ENCODE measurements at places on chromosomes 6 and 20.
A peak's percentile ranks its signal among the peaks of the same experiment; 100 is the strongest.

- no peak for DNase-seq
Measured at GRCh38 chr20:47540443-47541354, 39.0 kb downstream of the NCOA3 start.

DNA sequence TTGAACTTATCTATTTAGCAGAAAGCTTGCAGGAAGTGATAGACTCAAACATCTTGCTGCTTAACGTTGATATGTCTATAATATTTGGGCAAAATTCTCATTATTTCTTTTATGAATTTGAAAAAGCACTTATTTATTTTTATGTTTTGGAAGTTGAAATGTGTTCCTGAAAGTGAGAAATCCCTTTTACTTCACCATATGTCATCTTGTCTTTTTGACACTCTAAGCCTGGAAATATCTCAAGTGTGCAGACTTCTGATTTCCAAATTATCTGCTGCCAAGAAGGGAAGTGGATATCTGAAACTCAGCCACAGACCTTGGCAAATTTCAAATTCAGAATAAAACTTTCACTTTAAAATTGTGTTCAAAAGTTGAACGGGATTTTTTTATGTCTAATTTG, 368.7 kb upstream of the MANEA start:
- no peak for DNase-seq

DNA sequence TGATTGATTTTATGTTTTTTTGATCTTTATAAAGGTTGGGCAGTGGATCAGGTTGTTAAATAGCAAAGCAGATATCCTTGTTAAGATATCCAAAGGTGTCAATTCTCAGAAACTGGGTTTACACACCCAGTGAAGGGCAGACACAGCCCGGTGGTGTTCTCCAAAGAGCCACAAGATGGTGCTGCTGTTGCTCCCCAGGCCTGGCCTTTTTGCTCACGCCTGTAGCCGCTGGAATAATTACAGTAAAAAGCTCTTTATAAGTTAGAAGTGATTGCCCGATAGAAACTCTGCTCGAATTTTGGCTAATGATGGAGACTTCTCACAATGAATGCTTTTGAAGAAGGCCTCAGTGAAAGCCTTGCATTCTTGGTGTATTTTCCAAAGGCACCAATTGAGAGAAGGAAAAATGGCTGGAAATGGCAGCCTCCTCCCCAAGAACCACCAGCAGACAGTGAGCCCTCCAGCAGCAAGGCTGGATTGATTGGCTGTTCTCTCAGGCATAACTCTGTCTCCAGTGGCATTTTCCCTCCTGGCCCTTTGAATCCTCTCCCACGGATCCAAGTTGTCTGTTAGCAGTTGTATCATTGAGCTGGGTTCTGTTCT, 120.5 kb upstream of the CHD6 start:
- DNase-seq, result no peak

GRCh38 chr6:76072562-76072961, at the start of gene IMPG1:
TSS of gene IMPG1 (minus strand) at chr6:76072662. CDS start at chr6:76072488, 174 bp downstream.
- DNase-seq, result no peak

- no peak for DNase-seq
Measured at GRCh38 chr6:116133453-116133852, 7.5 kb upstream of the COL10A1 start.

DNA sequence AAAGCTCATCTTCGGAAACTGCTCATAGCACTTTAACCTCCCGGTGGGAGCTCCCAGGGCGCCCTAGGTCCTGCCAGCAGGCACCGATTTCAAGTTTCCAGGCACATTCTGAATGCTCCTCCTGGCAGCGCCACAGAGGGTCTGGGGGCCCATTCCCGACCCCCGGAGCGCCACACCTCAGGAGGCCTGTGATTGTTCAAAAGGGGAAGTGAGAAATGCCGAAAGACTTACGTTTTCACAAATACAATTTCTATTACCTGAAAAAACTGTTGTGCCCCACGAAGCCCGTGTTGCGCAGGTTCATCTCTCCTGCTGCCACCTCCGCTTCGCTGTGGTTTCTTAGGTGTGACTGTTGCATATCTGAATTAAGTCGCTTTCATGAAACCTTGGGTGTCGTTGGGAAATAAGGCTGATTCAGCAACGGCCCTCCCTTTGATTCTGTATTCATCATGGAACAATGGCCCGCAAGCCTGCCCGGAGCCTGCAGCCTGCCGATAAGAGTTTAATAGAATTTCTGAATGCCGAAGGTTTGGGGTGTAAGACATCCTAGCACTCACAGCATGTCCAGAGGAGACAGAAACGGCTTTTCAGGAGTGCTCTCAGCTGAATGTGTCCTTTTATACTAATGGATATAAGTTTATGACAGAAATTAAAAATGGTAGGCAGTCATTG, 1.9 kb upstream of the MYT1 start:
- no peak for DNase-seq

- DNase-seq, result no peak
Measured at GRCh38 chr6:125107048-125107447, 46.5 kb upstream of the TPD52L1 start.

DNA sequence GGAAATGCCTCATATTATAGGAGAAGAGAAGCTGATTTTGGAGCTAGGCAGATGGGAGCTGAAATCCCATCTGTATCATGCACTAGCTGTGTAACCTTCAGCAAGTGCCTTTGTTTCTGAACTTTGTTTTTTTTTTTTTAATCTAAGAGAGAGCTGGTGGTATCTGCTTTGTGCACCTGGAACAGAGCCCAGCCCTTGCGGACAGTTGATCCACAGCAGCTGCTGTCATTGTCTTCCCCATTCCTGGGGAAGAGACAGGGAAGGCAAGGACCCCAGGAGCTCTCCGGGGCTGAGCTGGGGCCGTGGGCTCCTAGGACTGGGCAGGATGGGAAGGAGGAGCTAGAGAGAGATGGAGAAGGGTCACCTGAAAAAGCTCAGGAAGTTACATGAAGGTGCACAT, 92.1 kb downstream of the SYNJ2 start:
- DNase-seq, result no peak

DNA sequence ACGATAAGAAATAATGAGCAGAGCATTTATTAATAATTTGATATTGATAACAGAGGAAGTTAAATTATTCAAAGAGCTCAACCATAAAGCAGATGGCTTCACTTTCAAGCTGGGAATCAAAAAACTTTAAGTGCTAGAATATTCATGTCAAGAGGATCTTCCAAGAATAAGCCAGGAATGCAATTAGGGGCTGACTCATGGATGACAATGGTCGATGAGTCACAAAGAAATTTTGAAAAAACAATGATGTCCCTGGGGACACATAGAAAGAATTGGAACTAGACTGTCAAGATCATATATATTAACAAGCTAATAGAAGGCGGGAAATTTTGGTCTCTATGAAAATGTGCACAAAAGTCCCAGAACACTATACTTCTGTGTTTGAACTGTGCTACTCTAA, 304.1 kb downstream of the LAMA2 start:
- no peak for DNase-seq

DNA sequence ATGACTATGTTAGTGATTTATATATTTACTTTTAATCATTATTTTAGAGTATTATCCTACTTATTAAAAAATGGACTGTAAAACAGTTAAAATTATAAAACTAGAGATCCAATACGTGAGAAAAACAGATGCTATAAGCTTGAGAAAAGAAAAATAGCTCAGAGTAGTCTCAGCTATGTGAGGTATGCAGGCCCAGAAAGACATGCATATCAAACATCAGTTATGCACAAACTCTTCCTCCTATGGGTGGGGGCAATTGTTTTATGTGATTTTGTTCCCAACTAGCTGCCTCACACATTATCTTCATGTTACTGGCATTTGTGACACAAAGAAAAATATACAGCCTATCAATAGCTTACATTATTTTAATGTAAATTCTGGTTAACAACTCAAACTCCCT, 28.8 kb downstream of the RARS2 start:
- no peak for DNase-seq

DNA sequence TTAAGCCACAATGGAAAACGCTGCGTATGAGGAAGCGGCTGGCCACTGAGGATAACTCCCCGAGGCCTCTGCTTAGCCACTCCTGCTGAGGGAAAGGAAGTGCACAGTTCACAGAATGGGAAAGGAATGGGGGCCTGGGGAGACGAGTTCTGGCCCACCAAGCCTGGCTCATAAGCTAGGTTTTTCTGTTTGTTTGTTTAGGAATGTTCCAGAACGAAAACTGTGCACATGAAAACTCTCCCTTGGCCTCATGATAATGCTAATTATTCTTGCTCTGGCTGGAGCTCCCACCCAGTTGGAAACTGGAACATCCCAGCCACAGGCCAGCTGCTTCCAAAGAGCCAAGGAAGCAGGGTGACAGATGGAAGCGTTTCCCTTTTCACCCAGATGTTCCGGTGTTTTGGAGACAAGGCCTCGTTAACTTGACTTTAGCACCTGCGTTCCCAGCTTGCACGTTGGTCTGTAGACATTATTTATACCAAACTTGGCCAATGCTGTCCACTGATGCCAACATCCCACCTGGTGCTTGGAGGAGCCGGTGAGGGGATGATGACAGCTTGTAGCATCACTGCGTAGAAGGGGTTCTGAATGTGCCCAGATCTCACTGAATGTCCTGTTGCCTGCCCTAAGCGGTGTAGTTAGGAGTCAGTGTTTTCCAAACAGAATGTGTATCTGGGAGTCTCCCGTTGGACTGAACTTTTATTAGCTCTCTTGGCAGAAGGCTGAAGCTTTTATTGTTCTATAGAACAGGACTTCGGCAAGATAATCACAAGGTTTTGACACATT, 34.5 kb downstream of the APCDD1L start:
- no peak for DNase-seq

DNA sequence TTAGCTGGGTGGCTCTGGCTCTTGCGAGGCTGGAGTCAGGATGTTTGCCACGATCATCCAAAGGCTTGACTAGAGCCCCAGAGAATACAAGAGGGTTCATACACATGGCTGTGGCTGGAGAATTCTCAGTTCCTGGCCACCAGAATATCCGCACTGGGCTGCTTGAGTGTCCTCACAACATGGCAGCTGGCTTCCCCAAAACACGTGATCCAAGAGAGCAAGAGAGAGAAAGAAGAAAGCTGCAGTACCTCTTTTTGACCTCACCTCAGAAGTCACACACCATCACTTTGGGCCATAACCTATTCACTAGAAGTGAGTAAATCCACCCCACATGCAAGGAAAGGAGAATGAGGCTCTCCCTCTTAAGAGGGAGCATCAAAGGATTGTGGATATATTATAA, 21.5 kb upstream of the BPIFB1 start:
- no peak for DNase-seq

DNA sequence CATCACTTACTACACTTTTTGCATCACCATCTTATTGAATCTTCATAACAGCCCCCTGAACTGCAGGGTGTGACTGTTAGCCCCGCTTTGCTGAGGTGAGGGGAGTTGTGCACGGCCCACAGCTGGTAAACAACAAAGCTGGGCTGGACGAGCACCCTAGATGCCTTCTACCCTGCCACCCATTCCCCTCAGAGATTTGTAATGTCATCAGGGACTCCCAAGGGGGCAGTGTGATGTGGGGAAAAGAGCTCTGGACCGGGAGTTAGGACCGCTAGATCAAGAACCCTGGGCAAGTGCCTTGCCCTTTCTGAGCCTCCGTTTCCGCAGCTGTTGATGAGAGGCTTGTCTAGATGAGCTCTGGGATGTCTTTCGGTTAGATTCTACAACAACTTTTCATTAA, 20.9 kb downstream of the PKIG start:
- DNase-seq, result peak; percentile 10

GRCh38 chr20:1809131-1809572, 86.1 kb upstream of the SIRPA start:
- no peak for DNase-seq

GRCh38 chr6:53495506-53496499, 49.1 kb downstream of the GCLC start:
- DNase-seq, result no peak

GRCh38 chr6:138455746-138456400, 43.4 kb downstream of the NHSL1 start:
- DNase-seq, result no peak

GRCh38 chr6:246352-246751, 45.9 kb upstream of the DUSP22 start:
- no peak for DNase-seq

GRCh38 chr6:25218346-25218745, 60.8 kb upstream of the CARMIL1 start:
- no peak for DNase-seq

DNA sequence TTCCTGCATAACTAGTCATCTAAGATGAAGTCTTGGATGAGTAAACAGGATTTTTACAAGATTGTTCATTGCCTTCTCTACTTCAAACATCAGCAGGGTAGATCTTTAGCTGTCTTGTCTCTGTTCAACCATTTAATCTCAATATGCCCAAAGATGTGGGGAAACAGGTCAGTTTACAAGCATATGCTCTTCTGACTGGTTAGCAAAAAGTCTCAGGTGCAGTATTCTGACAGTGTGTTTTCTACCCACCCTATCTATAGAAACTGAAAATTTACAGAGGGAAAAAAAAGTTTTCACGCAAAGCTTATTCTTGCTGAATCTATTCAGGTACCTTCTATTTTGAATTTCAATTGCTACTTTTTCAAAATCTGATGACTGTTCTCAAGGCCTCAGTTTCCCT, 29.0 kb downstream of the MAP3K5 start:
- no peak for DNase-seq

GRCh38 chr20:58930496-58930895, 50.6 kb upstream of the NELFCD start:
- no peak for DNase-seq

- DNase-seq, result no peak
Measured at GRCh38 chr6:156839591-156840001, 62.4 kb downstream of the ARID1B start.

DNA sequence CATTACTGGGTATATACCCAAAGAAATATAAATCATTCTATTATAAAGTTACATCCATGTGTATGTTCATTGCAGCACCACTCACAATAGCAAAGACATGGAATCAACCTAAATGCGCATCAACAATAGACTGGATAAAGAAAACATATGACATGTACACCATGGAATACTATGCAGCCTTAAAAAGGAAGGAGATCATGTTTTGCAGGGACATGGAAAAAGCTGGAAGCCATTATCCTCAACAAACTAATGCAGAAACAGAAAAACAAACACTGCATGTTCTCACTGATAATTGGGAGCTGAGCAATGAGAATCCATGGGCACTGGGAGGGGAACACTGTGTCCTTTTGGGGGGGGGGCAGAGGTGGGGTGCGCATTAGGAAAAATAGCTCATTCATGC, 50.9 kb upstream of the HLA-G start:
- DNase-seq, result no peak

- no peak for DNase-seq
Measured at GRCh38 chr6:138297761-138298298, 79.5 kb upstream of the PBOV1 start.

DNA sequence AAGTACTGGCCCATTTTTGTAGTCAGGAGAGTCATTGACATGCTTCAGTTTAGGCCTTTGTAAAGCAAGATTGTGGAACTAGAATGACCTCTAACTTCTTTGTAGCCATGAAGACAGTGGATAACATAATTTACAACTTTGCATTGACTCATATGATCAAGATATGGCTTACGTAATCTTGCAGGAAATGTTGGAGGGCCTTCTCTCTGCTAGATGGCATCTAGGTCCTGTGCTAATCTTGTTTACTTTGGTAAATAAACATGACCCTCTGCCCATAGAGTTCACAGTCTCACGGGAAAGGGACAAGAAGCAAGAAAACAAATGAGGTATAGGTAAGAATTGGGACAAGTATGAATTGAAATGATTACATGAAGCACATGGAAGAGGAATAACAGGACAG, 355.2 kb upstream of the ARID1B start:
- DNase-seq, result no peak

GRCh38 chr6:101462576-101462975, 69.1 kb downstream of the GRIK2 start:
- no peak for DNase-seq

Measured in omental fat pad (tissue), 4 donors.